Stimulated activated CD4-positive, alpha-beta T cell treated with anti-CD3 and anti-CD28 coated beads, TNF-alpha, amount 100 ng/mL, for 48 hours (primary cell): ENCODE measurements at places on chromosomes 2 and 18.
A peak's percentile ranks its signal among the peaks of the same experiment; 100 is the strongest.

DNA sequence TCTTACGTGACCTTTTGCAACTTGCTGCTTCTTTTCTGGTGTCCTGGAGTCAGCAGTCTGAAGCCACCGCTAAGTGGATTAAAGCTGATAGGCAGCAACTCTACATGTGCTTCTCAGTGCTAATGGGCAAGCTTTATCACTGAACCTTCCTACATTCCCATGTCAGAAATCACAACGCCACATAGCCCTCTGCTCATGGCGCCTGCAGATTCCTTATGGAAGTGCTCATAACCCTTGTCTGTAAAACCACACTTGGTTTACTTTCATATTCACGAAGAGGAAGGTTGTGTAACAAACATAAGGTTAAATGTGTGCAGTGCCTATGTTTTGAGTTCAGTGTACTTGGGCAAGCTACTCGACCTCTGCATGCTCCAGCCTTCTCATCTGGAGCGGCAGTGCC is 319.8 kb downstream of the FBXO15 start:
- no peak for DNase-seq

DNA sequence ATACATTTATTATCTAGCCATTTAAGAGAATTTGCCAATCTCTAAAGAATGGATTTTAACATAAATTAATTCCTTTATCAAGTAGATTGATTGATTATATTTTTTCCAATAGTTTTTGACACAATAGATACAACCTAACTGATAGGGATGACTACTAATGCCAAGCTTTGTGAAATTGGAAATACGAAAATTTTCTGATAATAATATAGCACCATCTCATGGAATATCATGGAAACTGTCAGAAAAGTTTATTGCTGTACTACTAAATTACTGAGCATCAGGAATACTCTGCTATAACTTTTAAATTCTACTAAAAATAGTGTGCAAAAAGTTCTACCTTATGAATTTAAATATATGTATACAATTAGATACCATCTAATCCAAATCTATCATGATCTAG is 101.8 kb upstream of the MAP2 start:
- DNase-seq = no peak

DNA sequence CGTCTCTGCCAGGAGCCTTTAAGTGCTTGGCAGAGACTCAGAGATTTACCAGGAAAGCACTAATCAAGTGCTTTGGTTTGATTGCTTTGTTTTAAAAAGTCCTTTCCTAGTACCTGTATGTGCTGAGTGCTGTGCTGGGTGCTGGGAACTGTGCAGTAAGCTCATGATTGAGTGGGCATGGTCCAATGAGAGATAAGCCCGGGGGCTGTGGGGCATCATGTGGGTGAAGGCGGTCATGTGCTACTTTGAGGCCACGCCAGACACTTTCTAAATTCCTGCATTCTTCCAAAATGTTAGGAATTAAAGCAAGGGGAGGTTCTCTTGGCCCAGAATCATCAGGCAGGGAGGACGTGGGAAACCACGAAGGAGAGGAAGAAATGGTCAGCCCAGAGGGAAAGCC is 109.0 kb downstream of the ACAA2 start:
- no peak for DNase-seq

GRCh38 chr2:134461511-134461910 is 207.6 kb downstream of the MGAT5 start:
- no peak for DNase-seq

GRCh38 chr18:12393510-12393909 is 14.2 kb upstream of the PRELID3A start:
- no peak for DNase-seq

- no peak for DNase-seq
Observed at GRCh38 chr18:10051877-10052631, 138.2 kb downstream of the VAPA start.

GRCh38 chr2:48946449-48947048 is 191.0 kb upstream of the LHCGR start:
- no peak for DNase-seq

GRCh38 chr18:51739044-51739666 is 541.7 kb upstream of the MEX3C start:
- no peak for DNase-seq

- no peak for DNase-seq
Observed at GRCh38 chr18:32238635-32239268, 48.9 kb downstream of the MEP1B start.

- no peak for DNase-seq
Observed at GRCh38 chr18:63730773-63731172, 28.0 kb downstream of the SERPINB11 start.

DNA sequence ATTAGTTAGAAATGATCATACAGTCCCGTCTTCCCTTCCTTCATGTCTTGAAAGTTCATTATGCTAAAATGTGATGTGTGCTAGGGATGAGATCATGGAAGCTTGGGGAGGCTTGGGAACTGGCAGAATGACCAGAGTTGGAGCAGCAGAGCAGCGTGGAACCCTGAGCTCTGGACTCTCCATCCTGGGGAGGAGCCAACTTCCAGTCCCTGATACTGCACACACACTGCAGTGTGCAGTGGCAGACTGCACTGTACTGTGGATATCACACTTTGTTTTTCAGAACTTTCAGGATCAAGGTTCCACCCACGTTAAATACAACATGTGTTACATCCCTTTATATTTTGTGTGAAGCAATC is 27.3 kb upstream of the GREB1 start:
- no peak for DNase-seq

- no peak for DNase-seq
Observed at GRCh38 chr2:127535422-127535901, at the start of gene MYO7B. TSS of gene MYO7B (plus strand) at chr2:127535683. CDS start at chr2:127559723, 24,040 bp downstream.

GRCh38 chr2:54041135-54041534 is 70.3 kb upstream of the PSME4 start:
- peak; percentile 44 for DNase-seq

- no peak for DNase-seq
Observed at GRCh38 chr2:143698352-143698751, 569.1 kb downstream of the ARHGAP15 start.

DNA sequence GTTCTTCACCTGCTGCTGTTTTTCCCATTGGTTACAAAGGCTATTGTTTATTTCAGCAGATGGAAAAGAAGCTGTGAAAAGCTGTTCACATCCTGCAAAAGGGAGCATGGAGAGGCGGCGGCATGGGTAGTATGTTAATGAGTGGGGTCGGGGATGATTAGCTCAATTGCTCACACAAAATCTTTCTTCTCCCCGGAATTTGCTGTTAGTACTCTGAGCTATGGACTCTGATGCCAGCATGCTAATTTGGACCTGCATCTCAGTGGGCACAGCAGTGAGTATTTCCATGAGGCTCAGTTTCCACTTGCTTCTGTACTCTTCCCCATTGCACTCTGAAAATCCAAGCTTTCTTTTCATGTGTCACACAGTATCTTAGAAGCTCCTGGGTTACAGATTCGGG is 61.6 kb downstream of the DNER start:
- DNase-seq = no peak

DNA sequence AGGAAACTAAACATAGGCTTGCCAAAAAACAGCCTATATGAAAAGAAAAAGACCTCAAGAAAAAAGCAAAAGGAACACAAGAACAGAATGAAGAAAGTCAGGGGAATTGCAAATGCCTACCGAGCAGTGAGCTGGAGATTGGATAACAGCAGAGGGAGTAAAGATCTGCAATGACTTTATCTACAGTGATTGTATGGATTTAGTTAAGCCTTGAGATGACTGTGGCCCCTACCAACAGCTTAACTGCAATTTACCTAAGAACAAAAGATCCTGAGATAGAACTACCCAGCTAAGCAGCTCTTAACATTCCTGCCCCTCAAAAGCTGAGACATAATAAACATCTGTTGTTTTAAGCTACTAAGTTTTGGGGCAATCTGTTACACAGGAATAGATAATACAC is 20.5 kb downstream of the LNPK start:
- DNase-seq = no peak

GRCh38 chr2:199870581-199870980 is 19.6 kb upstream of the FTCDNL1 start:
- no peak for DNase-seq

DNA sequence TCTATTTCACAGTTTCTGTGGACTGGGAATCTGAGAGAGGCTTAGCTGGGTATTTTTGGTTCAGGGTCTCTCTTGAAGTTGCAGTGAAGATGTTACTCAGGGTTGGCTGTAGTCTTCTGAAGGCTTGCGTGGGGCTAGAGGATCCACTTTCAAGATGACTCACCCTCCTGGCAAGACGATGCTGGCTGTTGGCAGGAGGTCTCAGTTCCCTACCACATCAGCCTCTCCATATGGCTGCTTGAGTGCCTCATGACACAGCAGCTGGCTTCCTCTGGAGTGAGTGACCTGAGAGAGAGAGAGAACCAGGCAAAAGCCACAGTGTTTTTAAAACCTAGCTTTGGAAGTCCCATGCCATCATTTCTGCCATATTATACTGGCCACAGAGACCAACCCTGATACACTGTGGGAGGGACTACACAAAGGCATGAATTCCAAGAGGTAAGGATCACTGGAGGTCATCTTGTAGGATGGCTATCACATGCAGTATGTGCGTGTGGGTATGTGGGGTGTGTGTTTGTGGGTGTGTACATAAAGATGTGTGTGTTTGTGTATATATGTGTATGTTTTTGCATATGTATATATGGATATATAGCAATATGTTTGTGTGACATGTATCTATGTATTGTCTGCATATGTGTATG is 25.1 kb downstream of the DNPEP start:
- no peak for DNase-seq

DNA sequence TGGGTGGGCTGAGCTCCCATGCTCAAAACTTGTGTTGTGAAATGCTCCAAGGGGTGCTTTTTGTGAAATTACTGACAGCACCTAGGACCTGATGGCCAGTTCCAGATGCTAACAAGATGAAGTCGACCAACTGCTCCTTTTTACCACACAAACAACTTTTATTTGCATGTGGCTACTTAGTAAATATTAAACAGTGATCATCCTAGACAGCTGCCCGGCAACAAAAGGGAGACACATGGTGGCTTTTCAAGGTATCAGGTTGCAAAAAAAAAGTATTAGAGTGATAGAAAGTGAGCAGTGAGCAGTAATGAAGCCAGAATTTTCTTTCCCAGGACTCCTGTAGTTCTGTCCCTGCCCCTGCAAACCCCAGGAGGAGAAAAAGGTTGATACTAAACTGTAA is 118.5 kb downstream of the RPIA start:
- no peak for DNase-seq

DNA sequence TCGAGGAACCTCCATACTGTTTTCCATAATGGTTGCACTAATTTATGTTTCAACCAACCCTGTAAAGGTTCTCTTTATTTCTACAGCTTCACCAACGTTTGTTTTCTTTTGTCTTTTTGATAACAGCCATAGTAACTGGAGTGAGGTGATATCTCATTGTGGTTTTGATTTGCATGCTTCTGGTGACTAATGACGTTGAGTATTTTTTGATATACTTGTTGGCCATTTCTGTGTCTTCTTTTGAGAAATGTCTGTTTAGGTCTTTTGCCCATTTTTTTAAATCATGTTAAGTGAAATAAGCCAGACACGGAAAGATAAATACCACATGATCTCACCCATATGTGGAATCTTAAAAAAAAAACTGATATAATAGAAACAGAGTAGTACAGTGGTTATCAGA is 74.8 kb upstream of the SMIM21 start:
- no peak for DNase-seq

DNA sequence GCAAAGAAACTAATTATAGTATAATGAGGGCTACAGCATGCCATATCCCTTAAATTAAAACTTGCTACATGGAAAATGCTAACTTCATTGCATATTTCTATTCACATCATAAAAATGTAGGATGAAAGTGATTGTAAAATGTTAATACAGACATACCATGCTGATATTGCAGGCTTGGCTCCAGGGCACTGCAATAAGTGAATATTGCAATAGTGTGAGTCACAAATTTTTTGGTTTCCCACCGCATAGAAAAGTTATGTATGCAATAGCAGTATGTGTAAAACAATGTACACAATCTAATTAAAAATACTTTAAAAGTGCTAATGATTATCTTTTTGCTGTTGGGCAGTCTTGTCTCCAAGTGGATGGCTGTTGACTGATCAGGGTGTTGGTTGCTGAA is 162.1 kb downstream of the CD8B2 start:
- no peak for DNase-seq

GRCh38 chr2:217691516-217691915 is 311.3 kb downstream of the TNS1 start:
- no peak for DNase-seq

DNA sequence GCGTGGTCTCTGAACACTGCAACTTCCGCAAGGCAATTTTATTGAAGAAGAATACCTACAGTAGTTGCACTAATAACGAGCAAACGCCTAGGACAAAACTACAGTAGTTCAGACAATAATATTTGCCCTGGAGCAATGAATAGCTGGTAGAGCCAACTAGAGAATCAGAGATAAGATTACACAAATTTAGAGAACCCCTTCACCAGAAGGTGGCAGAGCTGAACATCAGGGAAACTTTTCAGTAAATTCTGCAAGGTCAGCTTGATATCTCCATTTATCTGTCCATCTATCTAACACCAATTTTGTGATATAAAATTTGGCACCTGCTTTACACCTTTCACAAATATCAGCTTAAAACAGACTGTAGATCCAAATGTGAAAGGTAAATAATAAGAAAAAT is 43.8 kb downstream of the CDH19 start:
- no peak for DNase-seq

- no peak for DNase-seq
Observed at GRCh38 chr2:140627136-140627535, 1503.7 kb downstream of the LRP1B start.

- no peak for DNase-seq
Observed at GRCh38 chr2:42928692-42929545, 136.5 kb upstream of the HAAO start.

GRCh38 chr2:191935247-191935646 is 88.4 kb upstream of the CAVIN2 start:
- no peak for DNase-seq

DNA sequence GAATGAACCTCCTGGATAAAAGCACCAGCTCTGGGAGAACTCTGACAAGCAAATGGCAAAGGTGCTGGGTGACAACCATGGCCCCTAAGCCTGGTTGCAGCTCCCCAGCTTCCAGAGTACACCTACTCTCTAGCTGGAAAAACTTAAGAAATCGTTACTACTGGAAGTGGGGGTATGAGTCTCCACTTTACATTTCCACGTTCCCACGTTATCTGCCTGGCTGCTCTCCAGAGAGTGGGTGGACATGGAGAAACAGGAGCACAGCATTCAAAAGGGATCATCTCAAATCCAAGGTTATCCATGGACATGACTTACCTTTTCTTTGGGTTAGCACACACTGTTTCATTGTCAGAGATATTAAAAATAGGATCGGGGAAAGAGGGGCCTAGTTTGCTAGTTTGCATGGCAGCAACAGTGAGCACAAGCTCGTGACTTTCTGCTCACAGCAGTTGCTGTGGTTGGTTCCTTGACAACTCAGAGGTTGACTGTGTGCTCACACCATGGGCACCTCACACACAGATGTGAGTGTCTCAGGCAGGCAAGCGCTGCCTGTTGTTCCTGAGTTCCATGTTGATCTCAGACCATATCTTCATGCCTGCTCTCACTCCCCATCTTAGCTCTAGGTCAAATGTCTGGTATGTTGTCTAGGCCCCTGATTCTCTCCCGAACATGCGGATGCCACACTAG is 32.5 kb downstream of the PTPN18 start:
- no peak for DNase-seq
